ENCODE measurements at places on chromosomes 5 and 9.

DNA sequence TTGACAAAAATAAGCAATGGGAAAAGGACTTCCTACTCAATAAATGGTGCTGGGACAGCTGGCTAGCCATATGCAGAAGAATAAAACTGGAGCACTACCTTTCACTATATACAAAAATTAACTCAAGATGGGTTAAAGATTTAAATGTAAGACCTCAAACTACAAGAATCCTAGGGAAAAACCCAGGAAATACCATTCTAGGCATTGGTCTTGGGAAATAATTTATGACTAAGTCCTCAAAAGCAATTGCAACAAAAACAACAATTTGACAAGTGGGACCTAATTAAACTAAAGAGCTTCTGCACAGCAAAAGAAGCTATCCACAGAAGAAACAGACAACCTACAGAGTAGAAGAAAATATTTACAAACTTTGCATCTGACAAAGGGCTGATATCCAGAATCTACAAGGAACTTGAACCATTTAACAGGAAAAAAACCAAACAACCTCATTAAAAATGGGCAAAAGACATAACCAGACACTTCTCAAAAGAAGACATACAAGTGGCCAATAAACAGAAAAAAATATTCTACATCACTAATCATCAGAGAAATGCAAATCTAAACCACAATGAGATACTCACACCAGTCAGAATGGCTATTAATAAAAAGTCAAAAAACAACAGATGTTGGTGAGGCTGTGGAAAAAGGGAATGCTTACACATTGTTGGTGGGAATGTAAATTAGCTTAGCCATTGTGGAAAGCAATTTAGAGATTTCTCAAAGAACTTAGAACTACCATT, 75.2 kb upstream of the CPEB4 start:
- no peak for DNase-seq

DNA sequence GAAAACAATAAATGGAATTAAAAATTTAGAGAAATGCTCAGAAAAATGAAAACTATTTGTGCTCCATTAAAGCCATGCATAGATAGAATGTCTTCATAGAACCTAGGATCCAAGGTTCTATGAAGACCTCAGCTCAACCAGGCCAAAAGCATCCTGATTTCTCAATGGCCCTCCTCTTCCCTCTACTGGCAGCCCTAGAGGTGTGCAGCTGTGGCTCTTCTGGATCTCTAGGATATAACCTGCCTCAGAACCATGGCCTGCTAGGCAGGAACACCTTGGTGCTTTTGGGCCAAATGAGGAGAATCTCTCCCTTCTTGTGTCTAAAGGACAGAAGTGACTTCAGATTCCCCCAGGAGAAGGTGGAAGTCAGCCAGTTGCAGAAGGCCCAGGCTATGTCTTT, 15.1 kb downstream of the IFNA1 start:
- no peak for DNase-seq

GRCh38 chr9:4887556-4887955, 94.8 kb downstream of the RCL1 start:
- DNase-seq, result peak; percentile 49

DNA sequence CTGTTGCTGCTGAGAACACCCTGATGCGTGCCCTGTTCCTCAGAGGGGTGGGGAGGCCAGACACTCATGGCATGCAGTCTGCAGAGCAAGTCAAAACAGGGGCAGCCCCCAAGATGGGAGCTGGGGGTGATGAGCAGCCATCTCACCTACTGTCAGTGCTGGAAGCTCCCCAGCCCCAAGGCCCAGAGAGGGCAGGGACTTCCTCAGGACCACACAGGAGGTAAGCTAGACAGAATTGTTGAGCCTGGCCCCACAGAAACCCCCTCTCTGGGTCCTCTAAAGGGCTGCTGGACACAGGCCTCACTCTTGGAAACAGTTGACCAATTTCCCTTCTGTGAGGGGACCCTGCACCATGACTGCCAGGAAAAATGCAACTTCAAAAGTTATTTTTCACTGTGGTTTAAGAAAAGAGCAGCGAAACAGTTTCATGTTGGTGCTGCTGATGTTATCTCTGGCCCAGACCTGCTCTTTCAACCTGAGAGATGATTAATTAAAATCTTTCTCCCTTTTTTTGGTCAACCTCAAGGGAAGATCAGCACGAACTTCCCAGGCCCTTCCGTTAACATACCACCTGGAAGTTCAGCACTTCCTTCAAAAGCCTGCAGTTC, 9.6 kb downstream of the CSF2 start:
- DNase-seq, result no peak

DNA sequence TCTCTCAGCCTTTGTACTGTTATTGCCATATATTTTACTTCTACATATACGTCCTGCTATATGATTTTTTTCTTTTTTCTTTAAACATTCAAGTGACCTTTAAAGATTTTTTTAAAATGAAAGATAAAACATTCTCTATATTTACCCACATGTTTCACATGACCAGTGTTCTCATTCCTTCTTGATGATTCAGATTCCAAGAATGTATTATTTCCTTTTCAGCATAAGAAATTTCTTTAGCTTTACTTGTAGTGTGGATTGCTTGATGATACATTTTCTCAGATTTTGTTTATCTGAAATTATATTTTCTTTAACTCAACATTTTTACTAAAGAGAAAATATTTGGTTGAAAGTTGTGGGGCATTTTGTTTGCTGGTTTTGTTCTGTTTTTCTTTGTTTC, 792.1 kb downstream of the BRINP1 start:
- DNase-seq, result no peak

DNA sequence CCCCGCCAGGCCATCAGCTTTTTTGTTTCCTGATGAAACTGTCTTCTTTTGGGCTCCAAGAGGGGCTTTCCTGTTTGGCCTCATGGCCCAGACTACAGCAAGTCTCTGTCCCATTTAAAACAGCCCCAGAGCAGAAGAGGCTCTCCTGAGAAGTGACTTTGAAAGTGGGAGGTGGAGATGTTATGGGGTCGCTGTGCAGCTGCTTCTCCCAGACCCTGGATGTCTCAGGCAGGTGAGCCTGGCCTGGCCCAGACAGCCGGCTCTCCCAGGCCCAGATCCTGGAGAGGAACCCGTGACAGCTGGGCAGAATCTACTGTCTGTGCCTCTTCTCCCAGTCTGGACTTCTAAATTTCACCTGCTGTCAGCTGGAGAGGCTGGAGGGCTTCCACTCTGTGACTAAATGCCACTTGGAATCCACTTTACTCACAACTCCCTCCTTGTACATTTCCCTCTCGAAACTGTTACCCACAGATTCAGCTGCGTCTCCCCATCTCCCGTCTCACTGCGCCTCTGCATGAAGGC, 20.6 kb downstream of the FAM78A start:
- DNase-seq, result no peak
